ENCODE measurements at places on chromosomes 3 and 15. TPM values are rescaled to one million over a fixed set of nuclear protein-coding genes. Genes with fewer than 3 reads are reported as not detected.

DNA sequence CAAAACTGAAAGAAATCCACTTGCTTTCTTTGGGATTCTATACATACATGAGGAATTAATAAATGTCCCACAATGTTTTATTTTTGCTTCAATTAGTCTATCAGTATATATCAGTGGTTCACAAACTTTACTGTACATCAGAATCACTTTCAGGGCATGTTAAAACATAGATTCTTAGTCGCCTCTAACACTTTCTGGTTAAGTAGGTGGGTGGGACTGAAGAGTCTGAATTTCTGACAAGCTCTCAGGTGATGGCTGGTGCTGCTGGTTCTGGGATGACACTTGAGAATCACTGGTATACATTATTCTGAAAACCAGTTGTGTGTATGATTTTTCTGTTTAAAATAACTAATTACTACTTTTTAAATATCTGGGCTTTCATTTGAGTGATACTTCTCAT, 393.3 kb downstream of the TBC1D5 start:
- DNase-seq: no peak

GRCh38 chr3:21752749-21753347, 1.8 kb upstream of the ZNF385D start:
- DNase-seq: no peak

- no peak for DNase-seq
Measured at GRCh38 chr3:56275120-56275519, 193.1 kb downstream of the ERC2 start.

DNA sequence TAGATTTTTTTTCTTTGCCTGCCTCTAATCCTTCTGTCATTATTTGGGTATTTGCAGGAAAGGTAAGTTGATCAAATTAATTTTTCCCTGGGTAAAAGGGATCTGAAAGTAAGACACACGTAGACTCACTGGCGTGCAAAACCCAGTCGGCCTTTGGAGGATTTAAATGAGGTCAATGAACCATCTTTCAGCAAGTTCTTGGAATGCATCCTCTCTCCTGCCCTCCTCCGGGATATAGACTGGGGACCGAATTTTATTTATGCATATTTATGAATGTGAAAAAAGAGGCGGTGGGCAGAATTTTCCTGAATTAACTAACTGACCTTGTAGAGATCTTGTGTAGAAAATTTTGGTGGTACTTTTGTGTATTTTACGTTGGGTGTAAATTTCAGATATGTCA, 2.2 kb downstream of the CADM2 start:
- no peak for DNase-seq

DNA sequence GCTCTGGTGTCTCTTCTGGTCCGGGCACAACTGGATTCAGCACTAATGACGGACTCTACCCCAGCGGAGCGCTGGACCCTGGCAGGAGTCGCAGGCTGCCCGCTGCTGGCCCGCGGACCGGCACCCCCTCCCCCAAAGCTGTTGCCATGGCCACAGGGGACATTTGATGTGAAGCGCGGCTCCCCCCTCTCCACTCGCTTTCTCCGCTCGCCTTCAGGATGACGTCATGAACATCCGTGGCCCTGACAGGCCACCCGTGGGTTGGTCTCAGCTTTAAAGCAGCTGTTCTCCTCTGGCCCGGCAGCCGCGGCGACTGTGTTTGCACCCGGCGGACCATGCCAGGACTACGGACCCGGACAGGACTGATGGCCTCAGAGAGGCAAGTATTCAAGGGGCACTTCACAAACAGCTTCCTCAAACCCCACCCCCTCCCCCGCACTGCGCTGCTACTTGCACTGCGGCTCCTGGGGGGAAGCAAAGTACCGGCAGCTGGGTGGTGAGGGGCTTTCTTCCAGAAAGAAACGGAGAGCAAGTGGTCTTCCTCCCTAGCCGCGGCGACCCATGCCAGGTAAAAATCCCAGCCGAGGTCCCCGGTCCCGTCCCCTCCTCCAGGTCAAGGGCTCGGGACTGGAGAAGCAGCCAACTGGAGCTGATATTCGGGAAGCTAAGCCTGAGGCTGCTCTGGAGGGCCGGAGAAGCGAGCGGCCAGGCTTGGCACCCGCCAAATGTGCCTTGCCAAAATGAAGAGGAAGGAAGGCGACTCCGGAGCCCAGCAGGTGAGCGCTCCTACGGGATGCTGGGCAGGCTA, 16.6 kb upstream of the AEN start:
- DNase-seq: no peak

GRCh38 chr3:16482770-16483531, 30.5 kb downstream of the RFTN1 start:
- no peak for DNase-seq

- DNase-seq: no peak
Measured at GRCh38 chr3:41507336-41508062, 308.2 kb downstream of the CTNNB1 start.

DNA sequence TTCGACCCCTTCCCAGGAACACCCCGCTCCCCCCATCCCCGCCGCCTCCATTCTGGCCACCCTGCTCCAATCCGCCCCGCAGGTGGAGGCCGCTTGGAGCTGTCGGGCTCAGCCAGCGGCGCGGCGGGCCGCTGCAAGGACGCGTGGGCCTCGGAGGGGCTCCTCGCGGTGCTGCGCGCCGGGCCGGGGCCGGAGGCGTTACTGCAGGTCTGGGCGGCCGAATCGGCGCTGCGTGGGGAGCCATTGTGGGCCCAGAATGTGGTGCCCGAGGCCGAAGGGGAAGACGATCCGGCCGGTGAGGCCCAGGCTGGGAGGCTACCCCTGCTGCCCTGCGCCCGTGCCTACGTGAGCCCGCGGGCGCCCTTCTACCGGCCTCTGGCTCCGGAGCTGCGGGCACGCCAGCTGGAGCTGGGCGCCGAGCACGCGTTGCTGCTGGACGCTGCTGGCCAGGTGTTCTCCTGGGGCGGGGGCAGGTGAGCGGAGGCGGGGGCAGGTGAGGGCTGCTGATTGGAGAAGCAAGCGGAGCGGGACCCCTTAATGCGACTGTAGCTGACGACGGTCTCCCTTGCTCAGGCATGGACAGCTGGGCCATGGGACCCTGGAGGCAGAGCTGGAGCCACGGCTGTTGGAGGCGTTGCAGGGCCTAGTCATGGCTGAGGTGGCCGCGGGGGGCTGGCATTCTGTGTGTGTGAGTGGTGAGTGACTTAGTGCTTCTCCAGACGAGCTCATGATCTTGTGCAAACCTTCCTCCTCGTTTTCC, 2.5 kb downstream of the RCCD1 start:
- DNase-seq: peak; percentile 54

DNA sequence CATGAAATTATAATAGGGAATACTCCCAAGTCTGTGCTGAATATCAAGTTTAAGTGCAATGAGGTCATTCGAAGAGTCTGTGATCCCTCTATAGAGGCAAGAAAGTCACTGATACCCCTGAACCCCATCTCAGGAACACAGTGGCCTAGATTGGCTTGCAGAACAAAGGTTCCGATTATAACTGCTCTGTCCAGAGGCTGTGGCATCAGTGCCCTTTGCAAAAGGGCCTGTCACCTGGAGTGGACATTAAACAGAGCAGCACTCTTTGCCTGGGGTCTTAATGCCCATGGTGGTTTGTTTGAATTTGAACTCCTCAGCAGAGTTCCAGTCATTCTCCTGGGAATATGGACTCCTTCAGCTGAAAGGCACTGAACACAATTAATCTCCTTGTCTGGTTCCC, 93.9 kb upstream of the SLCO3A1 start:
- no peak for DNase-seq

- DNase-seq: no peak
Measured at GRCh38 chr15:73900095-73900712, 26.1 kb upstream of the LOXL1 start.

GRCh38 chr15:98311566-98312188, 336.7 kb upstream of the IGF1R start:
- DNase-seq: peak; percentile 81

GRCh38 chr3:9688961-9689360, 14.7 kb upstream of the CPNE9 start:
- no peak for DNase-seq

GRCh38 chr3:88150371-88150770, 612 bp downstream of the C3orf38 start:
- no peak for DNase-seq

DNA sequence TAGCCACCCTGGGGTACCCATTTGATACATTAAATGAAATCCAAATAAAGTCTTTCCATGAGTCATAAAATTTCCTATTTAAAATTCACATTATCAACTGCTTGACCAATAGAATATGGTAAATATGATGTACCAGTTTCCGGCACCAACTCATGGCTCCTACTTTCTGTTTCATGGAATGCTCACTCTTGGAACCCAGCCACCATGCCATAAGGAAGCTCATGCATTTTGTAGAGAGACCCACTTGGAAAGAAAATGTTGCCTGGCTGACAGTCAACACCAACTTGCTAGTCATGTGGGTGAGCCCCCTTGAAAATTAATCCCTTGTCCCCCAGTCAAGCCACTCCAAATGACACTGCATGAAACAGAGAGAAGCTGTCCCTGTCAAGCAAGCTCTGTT, 57.2 kb downstream of the WWTR1 start:
- DNase-seq: no peak

DNA sequence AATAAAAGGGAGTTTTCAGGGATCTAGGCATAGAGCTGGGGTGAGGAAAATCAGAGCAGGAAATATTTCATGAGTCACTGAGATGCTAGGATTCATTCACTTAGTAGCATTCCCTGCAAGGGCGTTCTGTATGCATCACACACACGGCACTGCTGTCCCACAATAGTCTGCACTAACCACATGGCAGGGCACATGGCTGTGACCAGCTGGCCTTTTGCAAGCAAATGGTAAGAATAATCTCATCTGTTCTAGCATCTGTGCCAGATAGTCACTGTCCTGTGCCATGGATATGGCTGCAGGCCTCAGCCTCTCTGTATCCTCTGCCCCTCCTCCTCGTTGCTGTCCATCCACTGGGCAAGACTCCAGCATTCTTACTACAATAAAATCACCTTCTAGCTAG, 37.8 kb downstream of the BOC start:
- no peak for DNase-seq

Gene CLDN18
- total RNA-seq: not detected

Gene CCDC39
- total RNA-seq: 0.86 TPM

Gene SCN11A
- total RNA-seq: under 0.01 TPM

Gene GMPPB
- total RNA-seq: 34.4 TPM

Gene UACA
- 53.4 TPM for total RNA-seq

Gene TMEM42
- 14.7 TPM for total RNA-seq

Gene CCR1
- total RNA-seq: 2.7 TPM
